KG1 (cell line): ENCODE measurements at places on chromosomes 7 and 10.

DNA sequence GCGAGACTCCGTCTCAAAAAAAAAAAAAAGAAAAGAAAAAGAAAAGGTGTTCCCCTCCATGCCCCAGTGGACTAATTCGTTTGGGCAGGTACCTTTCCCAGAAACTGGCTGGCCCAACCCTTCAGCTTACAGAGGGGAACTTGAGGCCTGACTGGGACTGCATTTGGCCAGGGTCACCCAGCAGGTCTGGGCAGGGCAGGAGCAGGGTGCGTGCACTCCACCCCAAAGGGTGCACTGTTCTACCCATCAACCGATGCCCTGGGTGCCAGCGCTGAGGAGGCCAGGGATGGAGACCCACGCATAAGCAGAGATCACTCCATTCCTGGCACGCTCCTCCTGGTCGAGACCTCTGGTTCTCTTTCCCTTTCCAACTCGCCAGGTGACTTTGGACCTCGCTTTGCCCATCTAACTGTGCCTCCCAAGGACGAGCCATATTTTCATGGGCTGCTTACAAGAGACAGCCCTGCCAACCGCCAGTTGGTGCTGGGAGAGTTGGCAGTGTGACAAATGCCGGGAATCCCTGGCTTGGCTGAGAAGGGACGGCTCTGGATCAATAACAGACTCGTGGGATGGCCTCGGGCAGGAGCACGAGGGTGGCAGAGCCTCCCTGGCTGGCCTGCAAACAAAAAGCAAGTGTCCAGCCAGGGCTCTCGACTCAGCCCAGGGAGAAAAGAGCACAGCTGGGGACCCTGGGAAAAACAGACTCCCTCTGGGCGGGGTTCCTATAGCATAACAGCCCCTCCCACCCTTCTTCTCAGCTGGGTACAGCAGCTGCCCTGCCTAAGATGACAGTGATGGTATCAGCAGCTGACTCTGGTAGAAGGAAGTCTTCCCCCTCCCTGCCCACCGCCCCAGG is 7.9 kb downstream of the HSPB1 start:
- no peak for DNase-seq

DNA sequence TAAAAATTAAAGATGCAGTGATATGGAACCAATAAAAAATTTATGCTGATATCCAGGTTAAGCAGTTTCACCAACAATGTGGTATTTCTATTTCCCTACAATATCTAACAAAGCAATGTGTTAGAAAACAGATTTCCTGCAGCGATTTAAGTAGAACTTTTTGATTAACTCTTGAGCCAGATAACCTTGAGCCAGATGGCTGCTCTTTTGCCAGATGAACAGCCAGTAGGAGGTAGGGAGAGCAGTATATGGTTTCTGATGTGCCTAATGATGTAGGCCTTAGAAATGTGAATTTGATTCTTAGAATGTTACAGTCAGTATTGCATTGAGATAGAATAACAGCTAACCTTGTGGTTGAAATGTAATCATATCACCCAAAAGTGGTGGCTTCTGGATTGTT is 31.1 kb downstream of the STAMBPL1 start:
- DNase-seq, result no peak

DNA sequence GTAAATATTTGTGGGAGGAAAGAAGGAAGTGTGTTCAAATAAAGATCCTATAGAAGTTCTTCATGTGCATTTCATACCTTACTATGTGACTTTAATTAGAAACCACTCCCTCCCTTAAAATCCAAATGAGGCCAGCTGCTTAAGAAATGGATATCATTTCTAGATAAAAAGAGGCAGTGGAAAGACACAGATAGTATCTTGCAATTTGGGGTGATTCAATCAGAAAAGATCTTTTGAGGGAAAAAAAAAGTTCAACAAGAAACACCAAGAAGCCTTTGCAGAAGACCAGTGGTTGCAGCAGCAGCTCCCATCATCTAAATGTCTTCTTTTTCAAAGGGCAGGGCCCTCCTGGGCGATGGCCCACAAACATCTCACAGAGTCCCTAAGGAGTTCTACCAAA is 200.1 kb downstream of the LRRN3 start:
- no peak for DNase-seq

GRCh38 chr7:131947661-131948060 is 391.2 kb upstream of the PODXL start:
- DNase-seq, result no peak

- DNase-seq, result peak; percentile 83
Measured at GRCh38 chr10:26697163-26697921, at the start of gene PDSS1. PDSS1 (plus strand) TSS chr10:26697701; CDS start chr10:26697712, 11 bp downstream.
